ENCODE measurements at places on chromosomes 2 and 18.

DNA sequence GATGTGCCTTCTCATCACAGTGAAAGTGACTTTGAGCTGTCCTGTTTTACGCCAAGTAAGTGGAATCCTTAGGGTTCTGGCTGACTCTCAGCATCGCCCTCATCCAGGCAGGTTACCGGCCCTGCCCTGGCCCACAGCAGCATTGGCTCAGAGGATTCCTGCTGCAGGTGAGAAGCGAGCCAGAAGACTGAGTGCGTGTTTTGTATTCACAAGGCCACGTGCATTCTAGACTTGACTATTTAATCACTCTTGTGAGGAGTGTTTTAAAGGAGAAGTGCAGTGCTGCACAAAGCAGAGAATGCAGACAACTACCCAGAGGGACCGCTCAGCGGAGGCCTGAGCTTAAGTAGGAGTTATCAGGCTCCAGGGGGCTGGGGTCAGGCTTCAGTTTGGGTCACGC is 48.3 kb downstream of the LAMA3 start:
- DNase-seq, result no peak

- no peak for DNase-seq
Observed at GRCh38 chr2:190170673-190171072, 108.1 kb upstream of the MSTN start.

DNA sequence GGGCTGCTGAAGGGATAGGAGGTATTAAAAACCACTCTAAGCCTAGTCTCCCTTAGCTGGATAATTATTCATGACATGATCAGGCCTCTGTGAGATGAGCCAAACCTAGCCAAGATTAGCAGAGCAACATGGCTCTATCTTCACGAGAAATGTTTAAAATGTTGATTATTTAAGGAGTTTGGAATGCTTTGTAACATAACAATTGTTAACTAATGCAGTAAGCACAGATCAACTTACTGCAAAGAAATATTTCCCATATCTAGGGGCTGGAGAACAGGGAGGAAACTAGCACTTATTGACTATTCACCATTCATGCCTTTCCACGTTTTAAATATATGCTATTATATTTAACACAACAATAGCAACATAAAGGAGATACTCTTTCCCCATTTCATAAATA is 833.7 kb upstream of the CHAC2 start:
- no peak for DNase-seq

- no peak for DNase-seq
Observed at GRCh38 chr2:37560241-37560848, 111.1 kb downstream of the CDC42EP3 start.

DNA sequence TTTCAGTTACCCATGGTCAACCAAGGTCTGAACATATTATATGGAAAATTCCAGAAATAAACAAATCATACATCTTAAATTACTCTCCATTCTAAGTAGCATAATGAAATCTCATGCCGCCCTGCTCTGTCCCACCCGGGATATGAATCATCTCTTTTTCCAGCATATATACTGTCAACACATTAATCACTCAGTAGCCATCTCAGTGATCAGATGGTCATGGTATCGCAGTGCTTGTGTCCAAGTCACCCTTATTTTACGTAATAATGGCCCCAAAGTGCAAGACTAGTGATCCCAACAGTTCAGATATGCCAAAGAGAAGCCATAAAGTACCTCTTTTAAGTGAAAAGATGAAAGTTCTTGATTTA is 43.8 kb downstream of the OSBPL6 start:
- DNase-seq, result no peak

DNA sequence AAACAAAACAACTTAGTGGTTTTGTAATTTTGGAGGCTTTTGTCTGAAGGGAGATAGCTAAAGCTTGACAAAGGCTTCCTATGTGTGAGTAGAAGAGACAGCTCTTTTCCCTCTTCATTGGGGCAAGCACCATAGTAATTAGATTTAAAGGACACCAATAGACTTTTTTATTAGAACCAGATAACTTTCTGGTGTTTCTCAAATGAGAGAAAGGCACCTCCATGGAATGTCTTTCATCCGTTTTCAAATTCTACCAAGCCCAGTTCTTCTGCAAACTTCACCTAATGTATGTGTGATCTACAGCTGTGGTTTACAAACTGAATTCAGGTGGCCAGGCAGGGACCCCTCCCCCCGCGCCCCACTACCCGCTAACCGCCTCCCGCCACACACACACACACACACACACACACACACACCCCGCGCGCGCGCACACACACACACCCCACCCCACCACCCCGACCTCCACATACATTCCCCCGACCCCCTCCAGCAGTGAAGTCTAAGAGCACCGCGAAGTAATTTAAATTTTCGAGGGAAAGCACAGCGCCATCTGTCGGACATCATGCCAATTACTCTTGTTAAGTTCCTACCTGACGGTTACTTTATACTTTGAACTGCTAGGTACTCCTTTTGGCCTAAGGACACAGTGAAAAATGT is 31.6 kb upstream of the PPP1R1C start:
- DNase-seq, result no peak

DNA sequence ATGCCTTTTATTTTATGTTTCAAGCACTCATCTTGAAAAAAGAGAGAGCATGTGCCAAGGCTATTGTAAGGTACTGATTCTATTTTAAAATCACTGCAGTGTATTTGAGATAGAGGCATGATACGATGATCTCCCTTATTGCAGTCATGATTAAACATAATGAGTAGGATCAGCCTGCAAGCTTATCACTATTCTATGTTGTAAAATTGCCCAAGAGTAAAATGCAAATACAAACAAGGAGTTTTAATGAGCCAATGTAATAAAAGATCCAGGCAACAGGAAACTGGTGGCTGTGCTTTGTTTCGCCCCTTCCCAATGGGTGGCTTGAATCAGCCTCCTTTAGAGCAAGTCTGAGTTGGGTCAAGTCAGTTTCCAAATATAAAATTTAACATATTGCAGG is 116.4 kb upstream of the RBMS1 start:
- DNase-seq, result no peak

DNA sequence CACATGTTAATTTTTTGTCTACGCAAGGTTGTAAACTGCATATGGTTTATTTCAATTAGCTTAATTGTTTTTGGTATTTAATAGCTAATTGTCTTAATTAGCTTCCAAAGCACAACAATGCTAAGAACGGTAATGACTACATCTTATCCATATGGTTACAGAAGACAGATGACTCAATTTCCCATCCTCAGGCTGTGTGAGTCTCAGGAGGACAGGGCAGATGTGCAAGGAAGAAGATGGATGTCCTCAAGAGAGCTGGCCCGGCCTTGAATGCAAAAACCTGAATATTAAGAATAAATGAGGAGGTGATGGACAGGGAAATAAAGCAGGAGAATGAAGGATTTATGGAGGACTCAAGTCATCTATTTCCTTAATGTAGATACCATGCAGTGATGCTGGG is 31.4 kb downstream of the SLC4A3 start:
- DNase-seq, result no peak

- no peak for DNase-seq
Observed at GRCh38 chr2:46829231-46829995, 86.2 kb downstream of the MCFD2 start.

GRCh38 chr2:104538077-104538476 is 315.8 kb upstream of the POU3F3 start:
- DNase-seq, result no peak
